ENCODE measurements at places on chromosomes 3 and 15.

GRCh38 chr3:49900491-49901153, 3.1 kb downstream of the MST1R start:
- DNase-seq, result peak; percentile 73

DNA sequence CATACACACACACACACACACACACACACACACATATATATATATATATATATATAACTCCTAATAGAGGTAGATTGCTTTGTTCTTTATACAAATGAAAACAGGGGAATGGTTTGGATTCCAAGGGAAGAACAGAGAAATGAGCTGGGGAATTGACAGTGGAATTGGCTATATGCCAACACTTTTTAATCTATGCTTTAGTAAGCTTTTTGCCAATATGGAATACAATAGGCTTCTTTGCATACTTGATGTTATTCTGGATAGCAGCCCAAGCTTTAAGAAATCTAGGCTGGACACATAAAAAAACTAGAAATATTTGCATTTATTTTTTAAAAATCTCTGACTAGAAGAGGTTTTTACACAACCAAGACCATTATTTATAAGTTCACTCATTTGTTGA, 334.2 kb upstream of the MDFIC2 start:
- no peak for DNase-seq

DNA sequence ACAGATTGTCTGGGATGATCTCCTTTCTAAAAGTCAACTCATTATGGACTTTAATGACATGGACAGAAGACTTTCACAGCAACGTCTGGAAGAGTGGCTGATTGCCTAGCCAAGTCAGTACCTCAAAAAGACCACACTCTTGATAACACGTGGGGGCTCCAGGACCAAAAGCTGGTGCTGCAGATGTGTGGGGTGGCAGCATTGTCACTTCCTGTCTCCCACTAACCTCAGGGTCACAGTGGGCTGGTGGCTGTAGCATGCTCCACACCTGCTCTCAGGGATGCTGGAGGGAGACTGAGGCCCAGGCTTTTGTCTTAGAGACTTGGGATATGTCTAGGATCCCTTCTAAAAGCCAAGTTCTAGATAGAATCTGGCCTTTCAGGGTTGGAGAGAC, 118.1 kb downstream of the APBA2 start:
- no peak for DNase-seq

DNA sequence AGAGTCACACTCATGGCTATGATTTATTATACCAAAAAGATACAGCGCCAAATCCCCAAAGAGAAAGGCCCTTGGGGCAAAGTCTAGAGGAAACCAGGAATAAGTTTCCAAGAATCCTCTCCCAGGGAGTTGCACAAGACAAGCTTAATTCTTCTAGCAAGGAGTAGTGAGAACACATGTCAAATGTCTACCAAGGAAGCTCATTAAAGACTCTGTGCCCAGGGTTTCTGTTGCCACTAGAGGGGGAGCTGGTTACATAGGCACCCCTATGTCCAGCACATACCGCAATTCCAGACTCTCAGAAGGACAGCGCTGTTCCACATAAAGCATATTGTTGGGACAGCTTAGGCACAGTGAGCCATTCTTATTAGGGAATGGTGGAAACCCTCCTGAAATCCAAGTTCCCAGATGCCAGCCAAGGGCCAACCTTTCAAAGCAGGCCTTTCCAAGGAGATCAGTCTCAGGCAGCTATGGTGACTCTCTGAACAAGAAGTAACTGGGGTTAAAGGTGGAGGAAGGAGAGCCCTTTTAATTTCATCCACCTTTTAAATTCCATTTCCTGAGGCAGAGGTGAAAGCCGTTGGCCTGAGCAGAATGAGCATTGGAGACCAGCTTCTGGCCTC, 194.2 kb downstream of the UACA start:
- DNase-seq, result peak; percentile 81

GRCh38 chr15:80501476-80501875, 97.3 kb downstream of the ARNT2 start:
- DNase-seq, result no peak

- peak; percentile 2 for DNase-seq
These were observed 104.5 kb downstream of the LSAMP start for GRCh38 chr3:116340680-116341216.

- no peak for DNase-seq
These were observed 16.8 kb downstream of the C3orf20 start for GRCh38 chr3:14691719-14692118.

- DNase-seq, result no peak
These were observed 24.9 kb downstream of the GYG1 start for GRCh38 chr3:149016242-149016641.

DNA sequence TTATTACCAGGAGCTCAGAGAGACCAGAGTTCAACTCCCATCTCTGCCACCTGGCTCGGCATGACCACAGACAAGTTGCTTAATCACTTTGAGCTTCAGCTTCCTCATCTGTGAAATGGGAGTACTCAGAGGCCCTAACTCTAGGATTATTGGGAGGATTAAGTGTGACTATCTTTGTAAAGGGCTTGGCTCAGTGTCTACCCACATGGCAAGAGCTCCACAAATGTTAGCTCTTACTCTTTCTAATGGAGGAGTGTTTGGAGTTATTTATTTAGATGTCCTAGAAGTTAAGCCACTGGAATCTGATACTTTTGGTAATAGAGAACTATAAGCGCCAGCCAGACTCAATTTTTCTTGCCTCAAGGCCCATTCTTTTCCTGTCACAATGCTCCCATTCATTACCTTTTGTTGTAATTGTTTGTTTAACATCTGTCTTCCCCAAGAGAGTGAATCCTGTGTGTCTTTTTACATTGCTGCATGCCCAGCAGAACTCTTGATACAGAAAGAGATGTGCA, 12.3 kb upstream of the LMCD1 start:
- peak; percentile 57 for DNase-seq

DNA sequence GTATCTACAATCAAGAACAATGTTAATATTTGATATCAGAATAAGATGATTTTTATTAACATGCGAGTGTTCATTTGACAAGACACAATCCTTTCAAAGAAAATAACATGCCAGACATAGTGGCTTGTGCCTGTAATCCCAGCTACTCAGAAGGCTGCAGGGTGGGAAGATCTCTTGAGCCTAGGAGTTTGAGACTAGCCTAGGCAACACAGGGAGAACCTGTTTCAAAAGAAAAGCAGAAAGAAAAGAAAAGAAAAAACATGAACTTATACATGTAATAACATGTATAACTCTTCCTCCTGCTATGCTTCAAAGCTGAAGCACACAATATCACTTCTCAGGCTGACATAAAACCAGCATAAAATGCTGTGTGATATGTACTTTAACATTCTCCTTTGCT, 253.7 kb downstream of the FOXP1 start:
- DNase-seq, result no peak

- no peak for DNase-seq
These were observed 302.9 kb downstream of the TLE3 start for GRCh38 chr15:69794645-69795469.

GRCh38 chr3:72615776-72616175, 232.5 kb downstream of the SHQ1 start:
- DNase-seq, result no peak

DNA sequence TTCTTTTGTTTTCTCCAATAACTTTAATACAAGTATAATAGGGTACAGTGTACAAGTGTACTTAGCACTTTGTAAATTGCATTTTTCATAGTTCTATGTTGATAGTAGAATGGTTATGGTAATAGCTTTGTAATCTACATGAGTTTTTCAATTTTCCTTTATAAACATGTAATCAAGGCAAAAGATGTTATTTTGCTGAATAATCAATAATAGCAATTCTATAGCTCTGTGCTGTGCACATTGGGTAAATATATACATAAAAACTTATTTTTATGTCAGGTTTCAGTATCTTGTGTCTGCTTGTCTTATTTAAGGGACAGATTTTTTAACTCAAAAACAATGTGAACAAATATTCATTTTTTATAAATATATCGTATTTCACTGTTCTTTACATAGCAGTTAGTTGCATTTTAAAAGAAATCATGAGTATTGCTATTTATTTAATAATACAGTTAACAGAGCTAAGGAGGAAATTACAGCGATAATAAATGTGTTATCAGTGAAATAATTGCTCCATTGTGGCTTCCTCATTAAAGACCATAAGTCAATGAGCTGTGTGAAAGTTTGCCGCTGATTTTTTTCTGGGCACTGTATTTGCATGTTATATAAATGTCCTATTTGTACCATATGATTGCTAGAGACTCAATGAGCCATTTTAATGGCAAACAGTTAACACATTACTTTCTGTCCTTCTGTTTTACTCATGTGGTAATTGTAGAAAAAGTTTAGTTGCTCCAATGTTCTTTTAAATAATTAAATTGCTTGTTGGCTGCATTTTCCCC, 214.6 kb upstream of the STAC start:
- DNase-seq, result no peak

DNA sequence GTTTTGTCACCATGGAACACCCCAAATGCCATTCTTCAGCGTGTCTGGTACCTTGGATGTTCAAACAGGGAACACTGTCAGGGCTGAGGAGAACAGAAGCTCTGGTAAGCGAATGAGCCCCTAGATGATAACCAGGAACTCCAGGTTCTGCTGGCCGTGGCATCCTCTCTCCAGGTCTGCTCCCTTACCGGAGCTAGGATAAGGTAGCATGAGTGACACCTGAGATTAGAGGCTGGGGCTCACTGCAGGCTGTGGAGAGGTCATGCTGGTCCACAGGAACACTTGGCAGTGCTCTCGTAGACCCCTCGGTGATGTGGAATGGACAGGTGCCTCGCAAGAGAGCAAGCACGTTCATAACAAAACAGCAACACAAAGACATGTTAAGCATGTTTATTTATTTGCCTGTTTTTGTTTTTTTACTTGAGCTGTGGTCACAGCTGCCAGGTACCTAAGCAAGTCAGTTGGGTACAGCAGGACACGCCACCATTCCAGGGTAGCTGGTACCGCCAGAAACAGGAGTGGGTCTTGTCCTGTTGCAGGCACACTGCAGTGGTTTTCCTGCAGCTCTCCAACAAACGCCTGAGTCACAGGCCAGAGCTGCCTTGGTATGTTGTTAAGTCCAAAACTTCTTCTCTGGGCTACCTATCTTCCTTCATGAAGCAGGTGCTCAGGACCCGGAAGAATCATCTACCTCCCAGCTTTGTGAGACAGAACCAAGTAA, 4.6 kb downstream of the RBM15B start:
- DNase-seq, result no peak

DNA sequence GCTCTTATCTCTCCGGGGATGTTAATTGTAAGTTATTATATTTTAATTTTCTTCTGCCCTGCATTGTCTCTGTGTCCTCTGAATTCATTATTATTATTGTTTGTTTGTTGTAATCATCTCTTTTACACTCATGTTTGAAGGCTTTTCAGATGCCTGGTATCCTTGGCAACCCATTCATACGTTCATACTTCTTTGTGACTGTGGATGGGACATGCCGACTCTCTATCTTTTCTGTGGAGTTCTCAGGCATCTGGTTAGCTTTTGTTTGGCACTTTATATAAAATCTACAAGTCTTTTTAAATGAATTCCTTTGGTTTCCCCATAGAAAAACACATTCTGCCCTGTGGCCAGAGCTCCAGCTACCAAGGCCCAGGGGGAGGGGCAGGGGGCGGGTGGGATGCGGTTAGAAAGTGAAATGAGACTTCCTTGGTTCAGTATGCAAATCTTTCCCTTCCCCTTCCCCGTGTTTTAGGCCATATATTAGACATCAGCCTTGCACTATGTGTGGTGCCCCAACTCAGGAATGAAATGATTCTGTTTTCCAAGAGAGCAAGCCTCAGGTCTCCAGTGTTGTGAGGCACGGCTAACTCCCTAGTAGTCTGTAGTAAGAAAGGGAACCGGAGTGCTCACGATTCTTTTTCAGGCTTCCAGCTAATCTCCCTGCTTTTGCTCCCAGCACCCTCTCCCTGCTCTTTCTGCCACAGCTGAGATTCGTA, 79.2 kb downstream of the SST start:
- no peak for DNase-seq

DNA sequence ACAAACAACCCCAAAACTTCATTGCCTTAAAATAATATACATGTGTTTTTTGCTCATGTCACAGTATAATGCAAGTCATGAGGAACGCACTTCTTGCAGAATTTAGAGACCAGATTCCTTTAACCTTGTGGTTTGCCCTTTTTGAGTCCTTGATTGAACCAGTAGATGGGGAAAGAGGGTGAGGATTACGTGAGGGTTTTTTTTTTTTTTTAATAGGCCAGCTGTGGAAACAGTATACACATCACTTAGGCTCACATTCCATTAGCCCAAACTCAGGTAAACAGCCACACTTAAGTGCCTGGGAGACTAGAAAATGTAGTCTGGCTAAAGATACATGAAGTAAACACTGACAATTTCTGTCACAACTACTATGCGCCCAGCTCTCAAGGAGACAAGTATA, 114.9 kb upstream of the MLF1 start:
- DNase-seq, result peak; percentile 37

DNA sequence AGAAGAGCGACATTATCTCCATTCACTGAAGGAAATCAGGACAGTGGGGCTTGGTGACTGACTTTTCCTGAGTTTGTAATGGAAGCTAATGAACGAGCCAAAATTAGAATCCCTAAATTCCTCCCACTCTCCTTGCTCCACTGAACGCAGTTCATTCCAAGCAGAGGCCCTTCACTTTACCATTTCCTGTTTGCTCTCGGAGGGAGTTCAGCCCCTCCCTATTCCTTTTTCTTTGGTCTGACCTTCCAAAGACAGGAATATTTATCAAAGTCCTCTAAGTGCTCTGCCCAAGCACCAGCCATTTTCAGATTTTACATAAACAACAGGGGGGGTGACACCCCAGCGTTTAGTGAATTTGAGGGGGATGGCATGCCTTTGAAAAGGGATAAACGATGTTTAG, 24.0 kb upstream of the PTPRG start:
- DNase-seq, result no peak

GRCh38 chr3:139062918-139063317, 18.2 kb upstream of the PRR23C start:
- no peak for DNase-seq

- no peak for DNase-seq
These were observed 199.4 kb upstream of the TTC14 start for GRCh38 chr3:180402471-180403073.

DNA sequence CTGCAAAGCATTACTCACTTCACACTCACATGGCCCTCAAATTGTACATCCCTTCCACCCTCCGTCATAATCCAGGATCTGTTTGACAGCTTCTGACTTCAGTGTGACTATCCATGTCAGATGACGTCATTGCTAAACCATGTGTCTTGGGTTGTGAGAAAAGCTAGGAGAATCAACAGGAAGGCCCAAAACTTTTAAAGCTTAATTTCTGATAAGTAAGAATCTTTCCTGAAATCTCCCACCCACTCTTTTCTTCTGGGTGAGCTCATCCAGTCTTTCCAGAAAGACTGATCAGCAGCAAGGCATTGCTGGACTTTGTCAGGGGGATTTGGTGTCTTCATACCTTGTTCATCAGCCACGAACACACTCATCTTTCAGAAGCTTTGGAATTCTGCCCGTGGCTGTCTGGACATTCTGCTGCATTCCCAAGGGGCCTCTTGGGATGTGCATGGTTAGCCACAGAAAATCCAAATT, 11.5 kb upstream of the LMCD1 start:
- DNase-seq, result peak; percentile 89

All from fibroblast of gingiva (primary cell).